Right cardiac atrium (tissue), 5 donors: ENCODE measurements at places on chromosomes 11 and 22. TPM values are rescaled to one million over a fixed set of nuclear protein-coding genes. Genes with fewer than 3 reads are reported as not detected.

Gene GPR83
- polyA plus RNA-seq = 0.25 TPM

Gene MFNG
- polyA plus RNA-seq = 9.6 TPM

Gene UPK2
- polyA plus RNA-seq = not detected

Gene APOBEC3B
- polyA plus RNA-seq = 2.6 TPM

Gene SMARCB1
- polyA plus RNA-seq = 41.1 TPM

Gene CXCR5
- polyA plus RNA-seq = 0.34 TPM

Gene GAL
- 0.27 TPM for polyA plus RNA-seq

Gene CATSPER1
- not detected for polyA plus RNA-seq

Gene GGTLC2
- not detected for polyA plus RNA-seq

Gene CDCA5
- polyA plus RNA-seq = 0.50 TPM

Gene OR8G5
- polyA plus RNA-seq = not detected

GRCh38 chr11:95358511-95359340 is 127.7 kb upstream of the SESN3 start:
- peak; percentile 17 for DNase-seq

DNA sequence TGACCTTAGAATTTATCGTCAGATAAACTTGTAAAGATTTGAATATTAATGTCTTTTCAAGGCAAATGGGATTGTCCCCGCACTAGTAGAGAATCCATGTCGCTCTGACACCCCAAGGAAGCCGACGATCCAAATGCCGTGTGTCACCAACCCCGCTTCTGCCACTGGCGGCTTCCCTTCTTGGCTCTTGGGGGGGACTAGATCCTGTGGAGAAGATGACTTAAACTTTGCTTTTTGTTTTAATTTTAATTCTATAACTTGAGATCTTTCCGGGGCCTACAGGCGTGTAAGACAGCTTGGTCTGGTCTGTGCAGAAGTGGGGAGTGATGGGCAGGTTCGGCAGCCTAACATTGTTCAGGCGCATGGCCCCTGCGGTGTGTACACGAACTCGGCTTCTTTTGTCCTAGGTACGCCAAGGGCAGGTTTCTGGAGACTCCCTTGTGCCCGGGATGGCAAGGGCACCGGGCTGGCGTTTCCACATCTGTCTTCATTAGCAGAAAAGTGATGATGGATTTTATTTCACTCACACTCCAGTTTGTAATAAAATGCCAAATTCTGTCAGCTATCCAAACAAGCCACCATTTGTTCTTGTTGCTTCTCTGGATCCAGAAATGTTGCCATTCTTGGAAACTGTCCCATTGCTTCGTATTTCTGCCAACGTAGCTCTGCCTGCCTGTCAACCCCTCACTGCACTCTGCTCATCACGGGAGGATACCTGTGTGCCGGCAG is 6.7 kb downstream of the YDJC start:
- DNase-seq = no peak

GRCh38 chr11:67435727-67436458 is 1.6 kb downstream of the PTPRCAP start:
- no peak for DNase-seq

- DNase-seq = no peak
Observed at GRCh38 chr11:123483058-123483457, 53.0 kb downstream of the GRAMD1B start.

DNA sequence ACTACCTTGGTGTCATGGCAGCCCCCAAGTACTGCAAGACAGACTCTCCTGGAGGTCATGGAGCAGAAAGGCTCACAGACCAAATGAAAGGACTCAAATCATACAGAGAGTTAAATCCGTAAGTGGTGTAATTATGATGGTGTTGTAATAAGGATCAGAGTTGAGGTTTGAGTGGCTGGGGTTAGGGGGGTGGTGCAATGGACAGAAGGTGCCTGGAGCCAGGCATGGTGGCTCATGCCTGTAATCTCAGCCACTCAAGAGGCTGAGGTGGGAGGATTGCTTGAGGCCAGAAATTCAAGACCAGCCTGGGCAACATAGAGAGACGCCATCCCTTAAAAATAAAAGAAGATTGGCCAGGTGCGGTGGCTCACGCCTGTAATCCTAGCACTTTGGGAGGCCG is 18.7 kb downstream of the ART5 start:
- peak; percentile 2 for DNase-seq

DNA sequence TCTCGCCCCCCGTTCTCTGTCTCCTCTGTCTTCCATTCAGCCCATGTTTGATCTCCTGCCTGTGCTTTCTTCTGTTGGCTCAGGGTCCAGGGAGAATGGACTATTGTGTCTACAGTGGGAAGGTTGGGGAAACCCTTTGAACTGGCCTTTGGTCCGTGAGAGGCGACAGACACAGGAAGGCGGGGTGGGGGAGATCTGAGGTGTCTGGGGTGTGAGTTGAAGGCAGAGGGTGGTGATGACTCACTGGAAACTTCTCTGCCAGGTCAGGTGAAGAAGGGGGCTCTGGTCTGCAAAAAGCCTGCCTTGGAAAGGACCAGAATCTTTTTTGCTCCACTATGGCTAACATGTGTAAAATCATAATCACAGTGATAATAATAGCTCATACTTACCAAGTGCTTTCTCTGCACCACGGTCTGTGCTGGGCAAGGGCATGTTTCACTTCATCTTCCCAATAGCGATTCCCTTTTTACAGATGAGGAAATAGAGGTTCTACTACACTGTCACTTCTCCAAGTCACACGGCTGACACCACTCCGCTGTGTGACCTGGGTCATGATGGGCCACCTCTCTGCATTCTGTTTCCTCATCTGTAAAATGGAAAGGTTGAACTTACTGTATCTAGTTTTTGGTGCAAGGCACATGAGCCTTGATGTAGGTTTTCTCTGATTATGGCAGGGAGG is 99.8 kb upstream of the ALX4 start:
- DNase-seq = no peak

- peak; percentile 94 for DNase-seq
Observed at GRCh38 chr11:86244063-86244521, 461 bp upstream of the EED start.

GRCh38 chr11:19511413-19512183 is 201.0 kb upstream of the NAV2 start:
- peak; percentile 92 for DNase-seq

- no peak for DNase-seq
Observed at GRCh38 chr22:50063589-50064393, 5.7 kb upstream of the TTLL8 start.

DNA sequence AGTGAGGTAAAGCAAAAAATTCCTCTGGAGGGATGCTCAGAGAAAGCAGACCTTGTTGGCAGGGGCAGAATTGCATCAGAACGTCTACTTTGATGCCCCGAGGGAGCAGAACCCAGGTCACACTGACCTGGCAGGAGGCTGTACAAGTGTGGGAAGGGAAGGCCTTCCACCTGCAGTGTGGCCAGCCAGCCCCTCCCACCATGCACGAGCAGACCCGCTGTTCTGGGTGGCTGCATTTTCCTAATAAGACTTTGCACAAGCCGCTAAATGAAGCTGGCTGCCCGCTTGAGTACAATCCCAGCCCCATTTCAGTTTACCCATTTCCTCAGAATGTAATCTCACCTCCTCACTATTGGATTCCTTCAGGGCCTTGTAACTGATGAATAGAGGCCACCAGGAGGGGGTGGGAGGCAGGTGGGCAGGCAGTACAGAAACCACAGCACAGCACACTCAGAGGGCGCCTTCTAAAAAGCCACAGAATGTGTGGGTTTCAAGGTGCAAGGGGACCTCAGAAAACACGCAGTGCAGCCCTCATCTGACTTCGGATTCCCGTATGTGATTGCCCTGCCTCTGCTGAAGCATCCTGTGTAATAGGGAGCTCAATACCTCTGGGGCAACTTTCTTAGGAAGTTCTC is 316.6 kb downstream of the OPCML start:
- no peak for DNase-seq

DNA sequence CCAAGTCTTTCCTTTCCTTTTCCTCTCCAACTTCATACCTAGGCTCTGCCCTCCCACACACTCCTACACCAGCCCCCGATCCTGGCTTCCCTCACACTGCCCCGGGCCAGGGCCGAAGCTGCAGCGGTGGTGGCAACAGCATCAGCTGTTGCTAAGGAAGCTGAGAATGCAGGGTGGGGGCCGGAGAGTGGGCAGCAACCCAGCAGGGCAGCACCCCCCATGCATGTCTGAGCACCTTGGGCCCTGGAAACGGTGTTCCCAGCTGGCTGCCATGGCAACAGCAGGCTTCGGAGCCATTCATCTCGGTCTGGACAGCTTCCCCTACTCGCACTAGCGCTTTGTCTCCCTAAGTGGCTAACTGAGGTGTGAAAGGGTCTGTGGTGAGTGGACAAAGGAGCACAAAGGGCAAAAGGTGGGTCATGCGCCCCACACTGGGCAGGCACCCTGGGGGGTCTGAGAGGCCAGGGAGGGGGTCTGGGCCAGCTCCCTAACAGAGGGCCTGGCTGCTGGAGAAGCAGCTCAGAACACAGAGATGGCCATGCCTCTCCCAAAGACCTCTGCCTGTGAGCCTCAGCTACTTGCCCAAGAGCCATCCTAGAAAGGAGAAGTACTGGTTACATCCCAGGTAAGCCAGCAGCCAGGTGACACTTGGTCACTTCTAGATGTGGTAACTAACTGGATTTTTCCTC is 42.1 kb upstream of the JAM3 start:
- no peak for DNase-seq

GRCh38 chr11:29093416-29094120 is 923.3 kb downstream of the KCNA4 start:
- DNase-seq = no peak

DNA sequence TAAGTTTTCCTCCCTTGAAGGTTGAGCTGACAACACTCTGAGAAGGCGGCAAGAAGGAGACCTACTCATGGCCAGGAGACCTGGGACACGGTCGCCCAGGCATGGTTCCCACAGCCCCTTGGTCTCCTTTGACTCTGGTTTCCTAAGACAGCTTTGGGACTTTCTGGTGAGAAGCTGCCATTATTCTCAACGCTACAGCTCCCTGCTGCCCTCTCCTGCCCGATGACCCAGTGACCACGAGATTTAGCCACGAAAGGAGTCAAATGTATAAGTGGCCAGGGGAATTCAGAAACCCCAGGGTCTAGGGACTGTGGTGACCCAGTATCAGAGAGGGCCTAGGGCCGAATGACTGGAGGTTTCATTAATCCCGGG is 699 bp upstream of the SDF2L1 start:
- no peak for DNase-seq

DNA sequence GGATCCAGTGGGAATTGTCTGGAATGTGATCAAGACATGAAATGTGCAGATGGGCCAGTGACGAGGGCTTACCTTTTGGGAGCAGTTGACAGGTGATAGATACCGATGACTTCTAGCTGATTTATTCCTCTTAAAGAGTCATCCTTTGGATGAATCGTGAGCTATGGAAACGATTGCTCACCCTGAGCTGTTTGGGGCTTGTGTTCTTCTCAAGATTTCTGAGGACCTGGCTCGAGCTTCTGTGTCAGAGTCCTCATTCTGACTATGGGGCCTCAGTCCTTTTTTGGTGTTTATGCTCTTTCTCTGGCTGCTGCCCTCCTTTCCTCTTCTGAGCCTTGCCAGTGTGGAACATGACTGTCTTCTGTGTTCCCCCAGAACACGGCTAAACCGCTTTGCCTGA is 11.9 kb upstream of the AMPD3 start:
- no peak for DNase-seq

DNA sequence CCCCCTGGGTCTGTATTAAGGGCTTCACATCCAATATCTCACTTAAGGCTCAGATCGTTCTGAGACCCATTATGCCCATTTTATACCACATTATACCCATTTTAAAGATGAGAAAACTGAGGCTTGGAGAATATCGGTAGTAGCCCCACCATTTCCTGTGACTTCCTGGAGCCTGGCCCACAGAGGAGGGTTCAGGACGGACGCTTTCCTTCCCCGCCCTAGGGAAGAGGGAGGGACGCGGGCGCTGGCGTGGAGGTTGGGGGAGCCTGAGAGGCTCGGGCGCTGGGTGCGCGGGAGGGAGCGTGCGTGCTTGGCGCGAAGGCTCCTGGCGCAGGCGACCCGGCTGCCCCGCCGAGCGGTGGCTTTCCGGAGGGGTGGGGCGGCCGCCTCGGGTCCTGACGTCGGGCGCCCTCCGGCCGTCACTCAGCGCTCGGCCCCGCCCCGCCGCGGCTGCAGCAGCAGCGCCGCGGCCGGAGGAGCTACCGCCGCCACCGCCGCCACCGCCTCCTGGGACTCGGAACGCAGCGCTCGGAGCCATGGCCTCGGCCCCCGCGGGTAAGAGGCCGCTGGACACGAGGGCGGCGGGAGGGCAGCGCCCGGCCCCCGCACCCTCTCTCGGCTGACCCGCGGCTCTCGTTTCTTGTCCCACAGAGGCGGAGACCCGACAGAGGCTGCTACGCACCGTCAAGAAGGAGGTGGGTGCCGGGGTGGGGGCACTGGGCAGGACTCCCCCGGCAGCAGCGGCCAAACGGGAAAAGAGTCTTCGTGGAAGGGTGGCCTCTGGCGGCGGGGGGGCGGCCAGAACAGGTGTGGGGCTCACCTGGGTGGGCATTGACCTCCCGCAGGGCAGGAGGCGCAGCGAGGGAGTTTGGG is at the start of gene SGSM1:
TSS of gene SGSM1 (plus strand) at position 422 of the 873 bp plus-strand sequence. CDS start at position 537, 115 bp downstream.
- DNase-seq = peak; percentile 95

DNA sequence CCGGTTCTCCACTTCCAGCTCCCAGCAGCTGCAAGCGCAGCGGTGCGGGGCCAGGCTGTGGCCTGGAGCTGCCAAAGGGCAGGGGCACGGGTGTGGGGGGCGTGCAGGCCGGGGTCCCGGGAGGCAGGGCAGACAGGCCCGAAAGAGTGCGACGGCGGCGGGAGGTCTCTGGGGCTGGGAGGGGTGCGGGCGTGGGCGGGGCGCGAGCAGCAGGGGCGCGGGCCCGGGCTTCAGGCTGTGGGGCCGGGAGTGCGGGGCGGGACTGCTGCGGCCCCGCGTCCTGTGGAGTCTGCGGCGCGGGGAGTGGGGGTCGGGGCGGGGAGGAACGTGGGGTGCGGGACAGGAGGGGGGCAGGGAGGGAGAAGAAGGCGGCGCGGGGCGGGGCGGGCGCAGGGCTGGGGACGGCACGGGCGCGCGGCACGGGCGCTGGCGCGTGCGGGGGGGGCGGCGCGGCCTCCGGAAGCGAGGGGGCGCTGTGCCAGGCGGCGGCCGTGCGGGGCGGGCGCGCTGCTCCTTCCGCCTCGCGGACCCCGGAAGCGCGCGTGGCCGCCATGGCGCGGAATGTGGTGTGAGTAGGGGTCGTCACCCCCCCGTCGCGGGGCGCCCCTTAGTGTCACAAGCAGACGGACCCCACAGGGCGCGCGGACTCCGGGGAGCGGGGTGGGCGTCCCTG is at the start of gene MRPL23:
TSS of gene MRPL23 (plus strand) at position 521 of the 673 bp plus-strand sequence. CDS start at position 552, 31 bp downstream.
- DNase-seq = no peak

GRCh38 chr22:47112994-47113852 is 350.8 kb downstream of the TBC1D22A start:
- DNase-seq = no peak

- DNase-seq = no peak
Observed at GRCh38 chr22:35928285-35928798, 100.3 kb downstream of the RBFOX2 start.

- DNase-seq = no peak
Observed at GRCh38 chr11:24238771-24239645, 257.8 kb upstream of the LUZP2 start.

- DNase-seq = no peak
Observed at GRCh38 chr11:78532991-78533390, 41.7 kb downstream of the NARS2 start.

- DNase-seq = no peak
Observed at GRCh38 chr11:20671856-20672546, 2.6 kb downstream of the NELL1 start.

GRCh38 chr11:120547316-120547715 is 35.8 kb downstream of the GRIK4 start:
- no peak for DNase-seq
